ENCODE measurements at places on chromosomes 7 and 10.

DNA sequence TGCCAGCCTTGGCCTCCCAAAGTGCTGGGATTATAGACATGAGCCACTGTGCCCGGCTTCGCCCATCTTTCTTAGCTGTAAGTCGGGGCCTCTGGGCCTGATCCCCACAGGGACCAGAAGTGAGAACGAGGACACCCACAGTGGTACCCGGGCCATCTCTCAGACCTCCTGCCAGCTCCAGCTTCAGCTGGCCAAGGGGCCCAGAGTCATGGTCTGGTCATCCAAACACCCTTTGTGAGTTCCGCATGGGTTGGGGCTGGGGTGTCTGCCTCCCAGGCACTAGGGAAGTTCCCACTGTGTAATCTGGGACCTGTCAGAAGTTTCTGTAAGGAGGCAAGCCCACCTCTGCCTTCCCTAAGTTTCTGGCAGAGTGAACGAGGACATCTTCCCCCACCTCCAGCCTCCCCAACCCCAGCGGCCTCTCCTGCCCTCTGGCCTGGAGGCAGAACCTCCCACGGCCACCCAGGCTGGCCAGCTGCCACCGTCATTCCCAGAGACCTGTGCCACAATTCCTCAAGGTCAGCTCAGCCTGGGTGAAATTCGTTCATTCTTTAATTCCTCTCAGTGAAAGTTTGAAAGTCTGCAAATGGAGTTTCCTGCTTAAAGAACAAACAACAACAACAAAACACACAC, 19.5 kb upstream of the FOXL3 start:
- no peak overlapping the region for H3K27ac ChIP-seq
- peaks cover 5% of the 10 kb centered on the region for H3K27me3 ChIP-seq
- no peaks in the 10 kb centered on the region for H3K4me1 ChIP-seq
- ATAC-seq = no peak
- H3K36me3 ChIP-seq = no peaks in the 10 kb centered on the region
- H3K4me3 ChIP-seq = no peak overlapping the region

- peaks cover 5% of the 10 kb centered on the region for H3K36me3 ChIP-seq
- H3K27ac ChIP-seq = no peak overlapping the region
- H3K4me3 ChIP-seq = no peak overlapping the region
- ATAC-seq = no peak
Measured at GRCh38 chr10:12742771-12743170, 258.7 kb downstream of the CCDC3 start.

DNA sequence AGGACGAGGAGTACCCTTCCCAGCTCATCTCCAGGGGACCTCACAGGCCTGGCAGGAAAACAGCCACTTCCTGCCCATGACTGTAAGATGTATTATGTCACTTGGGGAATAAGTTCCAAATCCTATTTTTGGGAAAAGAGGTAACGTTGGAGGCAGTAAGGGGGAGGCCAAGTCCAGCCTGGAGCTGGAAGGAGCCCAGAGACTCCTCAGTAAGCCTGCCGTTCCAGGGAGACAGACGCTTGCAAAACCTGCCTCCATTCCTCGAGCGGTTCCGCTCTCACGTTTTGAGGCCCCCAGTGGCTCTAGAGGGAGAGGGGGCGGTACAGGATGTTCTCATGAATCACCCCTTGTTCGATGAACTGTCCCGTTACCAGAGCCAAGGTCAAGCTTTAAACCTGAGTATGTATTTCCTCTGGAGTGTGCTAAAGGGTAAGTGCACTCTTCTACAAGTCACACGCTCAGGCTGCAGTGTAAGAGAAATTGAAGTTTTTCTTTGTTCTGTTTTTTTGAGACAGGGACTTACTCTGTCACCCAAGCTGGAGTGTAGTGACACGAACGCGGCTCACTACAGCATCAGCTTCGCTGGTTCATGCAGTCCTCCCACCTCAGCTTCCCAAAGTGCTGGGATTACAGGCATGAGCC, 45.5 kb upstream of the CYTH3 start:
- peaks cover 1% of the 10 kb centered on the region for H3K4me1 ChIP-seq
- ATAC-seq = peak; percentile 23
- H3K36me3 ChIP-seq = no peaks in the 10 kb centered on the region
- no peaks in the 10 kb centered on the region for H3K27me3 ChIP-seq
- H3K27ac ChIP-seq = no peak overlapping the region

DNA sequence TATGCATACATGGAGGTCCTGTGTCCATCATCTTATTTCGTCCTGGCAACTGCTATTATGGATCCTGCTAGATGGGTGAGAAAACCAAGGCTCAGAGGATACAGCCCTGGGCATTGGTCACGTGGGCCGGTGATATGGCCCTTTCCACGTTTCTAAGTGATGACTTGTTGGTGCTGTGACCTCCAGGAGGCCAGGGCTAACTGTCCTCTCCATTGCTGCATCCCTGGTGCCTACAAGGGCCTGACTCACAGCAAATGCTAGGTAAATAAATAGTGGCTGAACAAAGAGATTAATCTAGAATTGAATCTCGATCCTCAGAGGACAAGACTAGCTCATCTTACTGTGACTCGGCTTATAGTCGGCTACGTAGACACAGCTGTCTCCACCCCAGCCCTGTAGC, 78.6 kb downstream of the FAM53B start:
- ATAC-seq = no peak
- peak overlapping the region; percentile 34 for H3K27ac ChIP-seq

- ATAC-seq = no peak
- peaks cover 88% of the 10 kb centered on the region for H3K36me3 ChIP-seq
- H3K27me3 ChIP-seq = no peaks in the 10 kb centered on the region
- H3K4me3 ChIP-seq = peak overlapping the region; percentile 12
- peaks cover 49% of the 10 kb centered on the region for H3K4me1 ChIP-seq
Measured at GRCh38 chr10:14580671-14581332, 193.9 kb downstream of the FAM107B start.

GRCh38 chr10:126658928-126659327, 11.6 kb downstream of the C10orf90 start:
- no peaks in the 10 kb centered on the region for H3K27me3 ChIP-seq
- H3K4me3 ChIP-seq = no peak overlapping the region
- no peaks in the 10 kb centered on the region for H3K36me3 ChIP-seq
- H3K4me1 ChIP-seq = no peaks in the 10 kb centered on the region
- no peak for ATAC-seq

- no peaks in the 10 kb centered on the region for H3K4me1 ChIP-seq
- H3K4me3 ChIP-seq = no peak overlapping the region
- H3K36me3 ChIP-seq = no peaks in the 10 kb centered on the region
- H3K27me3 ChIP-seq = no peaks in the 10 kb centered on the region
- H3K27ac ChIP-seq = no peak overlapping the region
- ATAC-seq = no peak
Measured at GRCh38 chr10:115857856-115858255, 415.1 kb downstream of the GFRA1 start.

GRCh38 chr7:139799586-139799985, 21.8 kb upstream of the HIPK2 start:
- H3K27me3 ChIP-seq = no peaks in the 10 kb centered on the region
- H3K4me3 ChIP-seq = no peak overlapping the region
- peaks cover 10% of the 10 kb centered on the region for H3K4me1 ChIP-seq
- H3K27ac ChIP-seq = no peak overlapping the region

DNA sequence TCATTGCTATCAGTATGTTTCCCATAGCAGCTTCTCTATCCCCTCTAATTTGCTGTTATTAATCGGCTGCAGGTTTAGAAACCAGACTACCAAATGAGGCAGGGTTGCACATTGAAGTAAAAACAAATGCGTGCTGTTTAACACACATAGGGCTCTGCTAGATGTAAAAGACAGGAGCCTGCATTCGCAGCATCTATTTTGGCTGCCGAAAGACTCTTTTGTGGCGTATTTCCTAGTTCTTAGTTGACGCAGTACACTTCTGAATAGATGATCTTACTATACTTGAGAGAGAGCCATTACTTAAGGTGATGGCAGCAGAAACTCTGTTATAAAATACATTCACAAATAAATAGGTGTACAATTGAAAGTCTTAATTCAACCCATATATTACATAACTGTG, 21.4 kb downstream of the SGCE start:
- no peak overlapping the region for H3K4me3 ChIP-seq
- H3K36me3 ChIP-seq = no peaks in the 10 kb centered on the region
- H3K27ac ChIP-seq = no peak overlapping the region
- H3K4me1 ChIP-seq = no peaks in the 10 kb centered on the region
- no peak for ATAC-seq

GRCh38 chr10:48779077-48779476, 94.4 kb downstream of the WDFY4 start:
- H3K27ac ChIP-seq = no peak overlapping the region
- no peaks in the 10 kb centered on the region for H3K4me1 ChIP-seq
- H3K27me3 ChIP-seq = no peaks in the 10 kb centered on the region
- no peak for ATAC-seq

DNA sequence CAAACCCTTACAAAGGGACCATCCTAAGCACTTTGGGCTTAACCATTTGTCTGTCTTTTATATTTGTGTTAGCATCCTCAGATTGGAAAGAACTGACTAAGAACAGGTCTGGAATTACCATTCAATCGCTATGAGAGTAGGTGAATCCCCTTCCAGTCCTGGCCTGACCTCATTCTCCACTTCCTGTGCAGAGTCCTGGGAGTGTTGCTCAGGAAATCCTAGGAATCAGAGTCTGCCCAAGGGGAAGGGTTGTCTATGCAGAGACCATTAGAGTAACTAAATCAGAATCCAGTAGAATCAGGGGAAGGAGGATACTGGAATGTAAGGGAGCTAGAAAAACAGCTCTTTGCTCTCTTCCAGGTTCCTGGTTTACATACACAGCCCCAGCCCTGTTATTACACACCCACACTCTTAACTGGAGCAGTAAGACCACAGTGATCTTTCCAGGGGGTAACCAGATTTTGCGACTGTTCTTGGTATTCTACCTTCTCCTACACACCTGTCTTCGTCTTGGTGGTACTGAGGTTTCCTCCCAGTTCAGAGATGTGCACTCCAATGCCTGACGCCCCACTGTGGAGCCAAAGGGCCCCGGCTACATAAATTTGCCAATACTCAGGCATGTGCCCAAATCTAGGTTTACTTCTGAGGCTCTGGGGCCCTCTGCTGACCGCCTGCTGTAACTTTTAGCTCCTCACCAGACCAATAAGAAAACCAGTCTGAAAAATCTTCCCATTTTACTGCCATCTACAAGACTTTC, 103.7 kb downstream of the RNF216 start:
- H3K36me3 ChIP-seq = peaks cover 24% of the 10 kb centered on the region
- H3K4me1 ChIP-seq = peaks cover 33% of the 10 kb centered on the region
- H3K27ac ChIP-seq = peak overlapping the region; percentile 78
- peak; percentile 76 for ATAC-seq
- H3K27me3 ChIP-seq = no peaks in the 10 kb centered on the region
- H3K4me3 ChIP-seq = peak overlapping the region; percentile 3

GRCh38 chr7:109376576-109376975, 806.9 kb downstream of the DNAJB9 start:
- H3K27ac ChIP-seq = no peak overlapping the region
- H3K4me3 ChIP-seq = no peak overlapping the region
- H3K27me3 ChIP-seq = no peaks in the 10 kb centered on the region
- no peaks in the 10 kb centered on the region for H3K36me3 ChIP-seq
- no peak for ATAC-seq
- no peaks in the 10 kb centered on the region for H3K4me1 ChIP-seq

GRCh38 chr10:103691723-103692435, 163.5 kb downstream of the SH3PXD2A start:
- H3K27me3 ChIP-seq = no peaks in the 10 kb centered on the region
- H3K4me3 ChIP-seq = peak overlapping the region; percentile 71
- H3K36me3 ChIP-seq = no peaks in the 10 kb centered on the region
- ATAC-seq = peak; percentile 10
- H3K4me1 ChIP-seq = peaks cover 18% of the 10 kb centered on the region
- peak overlapping the region; percentile 2 for H3K27ac ChIP-seq

GRCh38 chr10:43202657-43203447, 64.0 kb downstream of the RASGEF1A start:
- no peaks in the 10 kb centered on the region for H3K27me3 ChIP-seq
- no peaks in the 10 kb centered on the region for H3K36me3 ChIP-seq
- peak; percentile 66 for ATAC-seq
- peak overlapping the region; percentile 67 for H3K4me3 ChIP-seq
- H3K27ac ChIP-seq = no peak overlapping the region

DNA sequence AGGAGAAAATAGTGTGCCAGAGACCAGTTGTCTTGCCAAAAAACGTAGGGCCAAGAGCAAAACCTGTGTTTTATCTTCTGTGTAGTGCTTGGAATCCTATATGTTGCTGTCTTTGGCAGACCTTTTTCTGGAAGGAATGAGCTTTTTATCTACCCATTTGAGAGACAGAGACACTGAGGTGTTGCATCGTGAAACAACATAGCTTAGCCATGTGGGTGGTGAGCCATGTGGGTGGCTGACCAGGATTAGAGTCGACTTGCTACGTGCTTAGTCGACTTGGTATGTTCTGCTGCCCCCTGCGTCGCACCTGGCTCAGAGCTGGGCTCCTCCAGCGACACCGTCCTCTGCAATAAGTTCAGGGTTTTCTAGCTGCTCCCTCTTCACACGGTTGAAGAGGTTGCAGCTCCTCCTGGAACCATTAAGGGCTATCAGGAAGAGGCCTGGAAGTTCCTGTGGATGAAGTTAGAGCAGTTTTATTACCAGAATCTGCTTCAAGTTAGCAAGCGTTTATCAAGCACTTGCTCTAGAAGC, 175.8 kb downstream of the SH2D4B start:
- H3K4me1 ChIP-seq = no peaks in the 10 kb centered on the region
- H3K27me3 ChIP-seq = peaks cover 20% of the 10 kb centered on the region
- no peaks in the 10 kb centered on the region for H3K36me3 ChIP-seq
- no peak for ATAC-seq
- H3K27ac ChIP-seq = no peak overlapping the region
- no peak overlapping the region for H3K4me3 ChIP-seq

Measured in activated T-helper 17 cell treated with anti-CD3 and anti-CD28 coated beads, Interleukin-2, amount 50 U/mL, for 72 hours (primary cell).